ENCODE measurements at places on chromosomes 5 and 9.

- no peak for DNase-seq
These were observed 44.6 kb downstream of the PLPPR1 start for GRCh38 chr9:101073122-101073521.

GRCh38 chr9:109206670-109207069, 39.6 kb upstream of the FRRS1L start:
- no peak for DNase-seq

DNA sequence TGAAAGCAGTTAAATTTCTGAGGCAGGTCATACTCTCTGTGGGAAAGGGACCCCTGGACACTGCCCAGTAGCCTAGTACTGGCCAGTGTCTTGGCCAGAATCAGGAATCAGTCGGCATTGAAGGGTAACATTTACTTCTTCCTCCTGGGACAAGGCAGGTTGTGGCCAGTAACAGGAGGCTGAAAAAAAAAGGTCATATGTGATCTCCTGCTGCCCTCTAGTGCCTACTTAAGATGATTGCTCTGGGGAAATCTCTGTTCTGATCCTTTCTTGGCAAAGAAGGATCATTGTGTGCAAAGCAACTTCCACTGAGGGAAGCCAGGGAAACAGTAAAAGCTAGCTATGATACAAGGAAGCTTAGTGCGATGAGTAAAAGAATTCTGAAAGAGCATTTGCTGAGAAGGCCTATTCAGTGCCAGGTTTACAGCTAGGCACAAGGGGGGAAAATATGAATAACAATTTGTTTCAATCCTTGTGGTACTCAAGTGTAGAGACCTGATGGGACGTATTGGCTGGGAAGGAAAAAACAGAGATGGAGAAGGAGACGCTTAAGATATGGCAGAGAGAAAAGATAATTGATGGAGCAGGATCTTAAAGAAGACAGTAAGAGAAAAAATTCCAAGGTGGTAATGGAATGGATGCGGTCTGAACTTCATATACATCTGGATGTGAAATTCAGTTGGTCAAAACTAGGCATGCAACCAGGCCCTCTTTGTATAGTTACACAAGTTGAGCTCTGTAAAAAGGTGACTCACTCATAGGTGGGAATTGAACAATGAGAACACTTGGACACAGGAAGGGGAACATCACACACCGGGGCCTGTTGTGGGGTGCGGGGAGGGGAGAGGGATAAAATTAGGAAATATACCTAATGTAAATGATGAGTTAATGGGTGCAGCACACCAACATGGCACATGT, 25.8 kb upstream of the TRIM32 start:
- peak; percentile 66 for DNase-seq

GRCh38 chr5:180642181-180642775, 7.1 kb downstream of the FLT4 start:
- DNase-seq, result no peak

GRCh38 chr9:9846557-9846956, 766.2 kb downstream of the PTPRD start:
- DNase-seq, result no peak

GRCh38 chr5:39231705-39232525, 12.6 kb upstream of the FYB1 start:
- DNase-seq, result no peak

GRCh38 chr5:68499987-68500386, 284.4 kb downstream of the PIK3R1 start:
- no peak for DNase-seq

- no peak for DNase-seq
These were observed 66.5 kb upstream of the STC2 start for GRCh38 chr5:173394701-173395100.

GRCh38 chr5:34657274-34657921, 1.3 kb downstream of the RAI14 start:
- DNase-seq, result no peak

DNA sequence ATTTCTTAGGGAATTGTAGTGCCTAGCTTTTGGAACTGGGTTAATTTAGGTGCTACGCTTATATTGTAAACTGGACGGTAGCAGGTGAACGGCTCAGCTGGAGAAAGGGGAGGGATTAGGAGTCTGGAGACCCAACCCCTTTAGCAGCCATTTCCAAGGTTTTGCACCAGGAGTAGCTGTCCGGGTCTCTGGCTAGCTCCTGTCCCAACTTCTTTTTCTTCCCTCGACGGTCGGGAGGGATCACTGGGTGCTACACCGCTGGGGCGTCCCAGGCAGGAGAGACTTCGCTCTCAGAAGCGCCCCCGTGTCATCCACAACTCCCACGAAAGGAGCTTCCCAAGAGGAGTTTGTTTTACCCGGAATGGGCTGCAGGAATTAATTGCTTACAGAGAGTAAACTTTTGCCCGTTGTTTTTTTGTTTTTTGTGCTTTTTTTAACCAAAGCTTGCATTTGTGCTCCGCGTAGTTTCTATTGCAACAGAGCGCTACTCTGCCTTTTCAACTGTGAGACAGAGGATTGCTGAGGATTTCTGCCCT, 1640.9 kb upstream of the C9orf72 start:
- DNase-seq, result peak; percentile 89

- no peak for DNase-seq
These were observed 31.2 kb downstream of the JAKMIP2 start for GRCh38 chr5:147751156-147751830.

DNA sequence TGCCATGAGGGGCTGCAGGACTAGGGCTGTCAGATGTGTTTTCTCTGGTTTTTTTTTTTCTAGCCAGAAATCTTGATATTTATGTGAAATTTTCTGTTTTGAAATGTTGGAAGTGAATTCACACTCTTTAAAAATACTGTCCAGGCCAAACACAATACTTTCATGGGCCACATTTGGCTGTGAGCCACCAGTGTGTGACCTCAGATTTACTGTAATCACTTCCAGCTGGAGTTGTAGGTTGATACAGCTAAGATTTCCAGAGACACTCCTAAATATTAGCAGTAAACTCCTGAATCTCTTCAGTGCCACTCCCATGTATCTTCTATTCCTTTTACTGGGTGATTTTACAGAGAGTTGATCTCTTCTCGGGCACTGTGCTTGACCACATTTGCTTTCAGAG, 92.2 kb upstream of the CKMT2 start:
- no peak for DNase-seq

- DNase-seq, result no peak
These were observed 19.1 kb downstream of the IQGAP2 start for GRCh38 chr5:76422227-76422626.

- DNase-seq, result no peak
These were observed 7.8 kb upstream of the ANXA1 start for GRCh38 chr9:73143711-73144328.

GRCh38 chr9:137171149-137171900, 531 bp downstream of the TMEM210 start:
- no peak for DNase-seq

DNA sequence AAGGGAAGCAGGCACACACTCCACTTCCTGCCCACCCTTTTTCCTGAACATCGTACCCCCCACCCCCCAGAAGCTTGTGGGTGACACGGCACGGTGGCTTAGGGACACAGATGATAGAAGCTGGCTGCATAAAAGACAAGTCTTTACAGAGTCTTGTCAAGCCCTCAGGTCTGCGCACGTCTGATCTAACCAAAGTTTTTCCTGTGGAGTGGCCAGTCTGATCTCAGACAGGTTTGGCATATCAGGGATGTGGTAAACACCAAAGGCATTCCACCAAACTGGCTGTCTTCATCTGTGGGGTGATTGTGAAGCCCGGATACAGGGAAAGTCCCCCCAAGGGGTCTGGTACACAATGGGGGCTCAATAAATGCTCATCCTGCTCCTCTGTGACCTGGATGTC, 50.0 kb downstream of the CRB2 start:
- no peak for DNase-seq

DNA sequence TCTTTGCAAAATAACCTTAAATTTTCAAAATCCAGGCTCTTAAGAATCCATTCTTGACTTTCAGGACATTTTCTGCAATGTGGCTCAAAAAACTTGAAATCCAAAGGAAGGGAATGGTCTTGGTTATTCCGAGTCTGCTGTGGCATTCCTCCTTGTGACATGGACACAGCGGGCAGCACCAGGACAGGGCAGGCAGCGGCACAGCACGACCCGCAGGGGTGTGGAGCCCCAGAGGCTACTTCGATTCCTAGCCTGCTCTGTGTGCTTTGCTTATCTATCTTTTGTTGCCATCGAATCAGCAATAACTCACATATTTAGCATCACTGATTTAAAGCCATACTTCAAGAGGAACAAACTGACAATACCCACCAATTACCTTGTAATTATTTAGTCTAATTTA, 420.2 kb upstream of the IRX1 start:
- DNase-seq, result no peak
